ENCODE measurements at places on chromosomes 7 and 10.

DNA sequence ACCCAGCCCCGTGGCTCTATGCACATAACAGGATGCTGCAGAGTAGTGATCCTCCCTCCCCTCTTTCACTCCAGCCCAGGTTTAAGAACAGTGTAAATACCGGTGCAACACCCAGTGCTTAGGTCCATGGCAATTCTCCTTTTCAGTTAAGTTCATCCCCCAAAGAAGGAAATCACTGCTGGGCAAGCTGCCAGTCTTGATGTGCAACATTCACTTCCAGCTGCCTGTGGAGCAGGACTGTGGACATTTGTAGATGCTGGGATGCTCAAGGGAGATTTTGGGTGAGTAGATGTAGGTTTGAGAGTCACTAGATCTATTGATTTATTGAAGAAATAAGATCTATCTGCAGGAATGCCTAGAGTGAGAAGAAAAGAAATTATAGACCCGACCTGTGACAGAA is 294.3 kb upstream of the KIAA1217 start:
- DNase-seq, result no peak

- DNase-seq, result no peak
These were observed 103.2 kb upstream of the TMEM106B start for GRCh38 chr7:12107841-12108254.

DNA sequence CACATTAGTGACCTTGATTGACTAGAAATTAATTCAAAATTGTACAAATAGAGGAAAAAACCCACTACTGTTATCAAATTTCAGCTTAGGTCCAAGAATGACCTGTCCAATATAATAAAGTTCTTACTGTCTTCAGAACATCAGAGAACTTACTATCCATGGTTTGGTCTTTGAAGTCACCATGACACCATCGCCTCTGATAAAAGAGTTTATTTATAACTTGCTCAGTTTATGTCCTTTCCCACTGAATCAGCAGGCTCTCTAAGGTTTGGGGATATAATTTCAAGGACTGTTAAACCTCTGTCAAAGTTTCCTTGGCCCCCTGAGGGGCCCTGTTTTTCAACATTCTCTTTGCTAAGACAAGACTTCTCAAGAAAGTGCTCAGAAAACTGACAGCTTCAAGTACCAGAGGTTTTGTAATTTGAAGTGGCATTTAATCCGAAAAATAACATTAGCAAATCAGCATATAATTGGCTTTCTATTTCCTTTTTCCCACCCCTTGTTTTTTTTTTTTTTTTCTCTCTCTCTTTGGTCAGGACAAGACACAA is 191.7 kb upstream of the FERD3L start:
- DNase-seq, result no peak

- DNase-seq, result no peak
These were observed 738 bp downstream of the POM121 start for GRCh38 chr7:72925546-72926120.

- DNase-seq, result no peak
These were observed 33.6 kb upstream of the NRP1 start for GRCh38 chr10:33368086-33368485.

- no peak for DNase-seq
These were observed 24.8 kb downstream of the PCBD1 start for GRCh38 chr10:70863470-70864160.

DNA sequence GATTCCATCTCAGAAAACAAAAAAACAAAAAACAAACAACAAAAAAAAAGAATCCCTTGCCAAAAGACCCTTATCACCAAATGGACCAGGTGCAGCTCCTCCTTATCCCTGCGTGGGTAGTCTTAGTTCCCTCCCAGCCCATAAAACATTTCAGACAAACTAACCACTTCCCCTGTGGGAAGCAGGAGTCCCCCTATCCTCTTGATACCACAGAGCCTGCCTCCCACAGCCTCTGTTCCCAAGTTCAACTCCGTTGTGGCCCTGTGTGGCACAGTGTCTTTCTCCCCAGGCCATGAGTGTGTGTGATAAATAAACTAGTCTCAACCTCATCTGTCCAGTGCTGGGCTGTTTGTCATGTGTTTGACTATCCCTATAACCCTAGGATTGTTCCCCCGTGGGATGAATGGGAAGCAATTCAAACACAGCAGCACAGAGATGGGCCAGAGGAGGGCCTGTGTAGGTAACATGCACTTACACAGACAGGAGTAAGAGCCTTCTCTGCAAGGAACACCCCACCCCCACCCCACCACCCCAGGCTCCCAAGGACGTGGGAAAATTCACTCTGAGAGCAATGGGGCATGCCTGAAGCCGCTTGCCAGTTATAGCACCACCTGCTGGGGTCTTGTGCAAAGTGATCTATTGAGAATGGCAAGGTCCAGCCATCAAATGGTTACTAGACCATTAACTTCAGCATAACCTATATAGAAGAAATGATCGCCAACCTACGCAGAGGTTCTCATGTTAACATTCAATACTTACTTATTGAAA is 147.1 kb upstream of the GHITM start:
- no peak for DNase-seq

DNA sequence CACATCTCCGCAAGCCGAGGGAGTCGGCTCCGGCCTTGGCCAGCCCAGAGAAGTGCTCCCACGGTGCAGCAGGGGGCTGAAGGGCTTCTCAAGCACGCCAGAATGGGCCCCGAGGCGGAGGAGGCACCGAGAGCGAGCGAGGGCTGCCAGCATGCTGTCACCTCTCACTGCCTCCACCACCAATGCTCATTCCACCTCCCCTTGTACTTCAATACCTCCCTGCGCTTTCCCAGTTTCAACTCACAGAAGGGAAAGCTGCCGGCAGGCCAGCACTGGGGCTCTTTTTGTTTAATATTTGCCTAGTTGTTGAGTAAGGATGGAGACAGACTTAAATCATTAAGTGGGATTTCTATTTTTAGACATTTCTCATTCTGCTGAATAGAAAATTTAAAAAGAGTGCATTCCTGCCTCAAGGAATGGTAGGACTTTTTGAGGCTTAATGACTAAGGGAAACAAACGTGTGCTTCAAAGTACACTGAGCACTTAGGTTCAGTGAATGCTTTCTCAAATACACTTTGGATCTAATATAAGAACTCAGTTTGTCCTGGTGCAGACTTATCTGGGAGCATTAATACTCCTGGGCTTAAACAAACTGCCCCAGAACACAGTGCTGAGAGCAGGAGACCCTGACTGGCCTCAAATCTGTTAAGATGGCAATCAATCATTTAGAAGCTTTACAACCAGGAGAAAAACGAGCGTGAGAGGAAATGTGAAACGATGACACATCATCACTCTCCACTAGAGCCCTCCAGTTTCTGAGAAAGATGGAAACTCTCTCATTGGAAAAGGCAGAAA is 131.2 kb downstream of the RALA start:
- no peak for DNase-seq

- DNase-seq, result peak; percentile 12
These were observed 8.1 kb downstream of the PRKRIP1 start for GRCh38 chr7:102404005-102404861.

- no peak for DNase-seq
These were observed 724 bp downstream of the CAPZA2 start for GRCh38 chr7:116862951-116863670.

GRCh38 chr7:3141326-3141725 is 97.7 kb upstream of the CARD11 start:
- DNase-seq, result no peak

DNA sequence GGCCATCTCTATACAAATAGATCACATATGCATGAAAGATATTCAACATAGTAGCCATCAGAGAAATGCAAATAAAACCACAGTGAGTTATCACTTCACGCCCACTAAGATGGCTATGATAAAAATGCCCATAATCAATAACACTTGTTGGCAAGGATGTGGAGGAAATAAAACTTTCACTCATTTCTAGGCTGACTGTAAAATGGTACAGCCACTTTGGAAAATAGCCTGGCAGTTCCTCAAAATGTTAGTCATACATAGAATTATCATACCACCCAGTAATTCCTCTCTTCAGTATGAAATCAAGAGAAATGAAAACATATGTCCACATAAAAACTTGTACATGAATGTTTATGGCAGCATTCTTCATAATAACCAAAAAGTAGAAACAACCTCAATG is 324.9 kb downstream of the LRRTM3 start:
- DNase-seq, result no peak

DNA sequence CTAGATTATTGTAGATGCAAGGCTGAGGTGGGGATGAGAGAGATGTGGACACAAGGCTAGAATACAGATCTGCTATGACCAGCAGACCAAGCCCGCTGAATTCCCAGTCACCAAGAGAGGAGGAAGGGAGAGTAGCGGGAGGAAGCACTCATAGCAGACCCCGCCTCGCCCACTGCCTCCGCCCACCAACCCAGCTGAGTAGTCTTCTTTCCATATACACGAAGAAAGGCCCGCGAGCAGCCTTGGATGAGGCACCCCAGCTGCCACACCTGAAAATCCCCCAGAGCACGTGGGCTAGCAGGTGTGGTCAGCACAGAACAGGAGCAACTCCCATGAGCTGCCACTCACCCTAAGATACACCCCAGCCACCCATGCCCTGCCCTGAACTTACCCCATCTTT is 7.9 kb upstream of the H2BK1 start:
- DNase-seq, result no peak

GRCh38 chr7:75879771-75880184 is 944 bp downstream of the RHBDD2 start:
- DNase-seq, result no peak

DNA sequence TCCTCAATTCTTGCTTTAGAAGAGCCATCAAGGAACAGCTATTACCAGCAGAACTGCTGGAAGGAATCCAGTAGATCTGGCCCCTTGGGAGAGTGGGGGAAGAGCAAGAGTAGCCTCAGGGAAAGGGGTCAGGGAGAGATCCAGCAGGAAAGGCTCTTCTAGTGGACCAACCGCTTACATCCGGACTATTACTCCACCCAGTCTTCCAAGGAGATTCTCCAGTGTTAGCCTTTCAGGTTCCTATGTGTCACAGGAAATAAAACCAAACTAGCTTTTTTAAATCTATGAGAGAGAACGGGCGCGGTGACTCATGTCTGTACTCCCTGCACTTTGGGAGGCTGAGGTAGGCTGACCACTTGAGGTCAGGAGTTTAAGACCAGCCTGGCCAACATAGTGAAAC is 34.3 kb downstream of the TET1 start:
- DNase-seq, result no peak

DNA sequence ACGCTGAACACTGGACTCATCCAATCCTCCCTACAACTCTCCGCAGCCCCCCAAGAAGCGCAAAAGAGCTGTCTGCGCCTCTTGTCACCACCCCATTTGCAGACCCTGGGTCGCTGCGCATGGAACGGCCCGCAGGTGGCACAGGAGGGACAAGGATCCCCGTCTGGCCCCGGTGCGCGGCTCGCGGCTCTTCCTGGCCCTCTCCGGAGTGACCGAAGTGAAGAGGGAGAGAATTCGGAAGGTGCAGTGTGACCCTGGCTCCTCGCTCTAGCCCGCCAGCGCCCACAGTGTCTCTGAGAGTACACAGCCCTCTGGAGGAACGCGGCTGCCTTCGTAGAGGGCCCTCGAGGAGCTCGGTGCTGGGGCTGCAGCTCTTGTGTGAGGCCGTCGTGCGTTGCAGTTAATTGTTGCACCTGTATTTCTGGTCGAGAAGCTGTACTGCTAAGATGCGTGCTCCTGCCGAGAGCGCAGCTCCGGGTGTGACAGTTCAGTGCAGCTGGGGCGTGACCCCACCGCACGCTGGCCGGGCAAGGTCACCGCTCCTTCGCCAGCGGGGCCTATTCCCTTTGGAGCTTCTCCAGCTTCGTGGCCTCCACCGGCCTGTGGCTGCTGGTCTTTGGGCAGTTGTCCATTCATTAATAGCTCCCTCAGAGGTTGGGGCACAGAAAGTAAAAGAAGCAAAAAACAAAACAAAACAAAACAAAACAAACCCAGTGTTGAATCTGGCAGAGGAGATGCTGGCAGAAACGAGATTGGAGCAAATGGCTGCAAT is 119.0 kb downstream of the SEC23IP start:
- DNase-seq, result no peak
